ENCODE measurements at places on chromosomes 2 and 18. TPM values are rescaled to one million over a fixed set of nuclear protein-coding genes. Genes with fewer than 3 reads are reported as not detected.

The GKN2 gene
- not detected for total RNA-seq

The DSG1 gene
- total RNA-seq: not detected

The RGPD3 gene
- 0.29 TPM for total RNA-seq

The OBSL1 gene
- 38.8 TPM for total RNA-seq

The UPP2 gene
- total RNA-seq: not detected

The TMEM178A gene
- total RNA-seq: 2.8 TPM

The INPP4A gene
- total RNA-seq: 12.2 TPM

The ACMSD gene
- total RNA-seq: 0.29 TPM

The TNS1 gene
- 4.3 TPM for total RNA-seq

GRCh38 chr18:35912332-35912731 lies 60.1 kb upstream of the RMP24 start:
- DNase-seq: no peak

GRCh38 chr2:235504441-235505180 lies 10.8 kb downstream of the AGAP1 start:
- no peak for DNase-seq

DNA sequence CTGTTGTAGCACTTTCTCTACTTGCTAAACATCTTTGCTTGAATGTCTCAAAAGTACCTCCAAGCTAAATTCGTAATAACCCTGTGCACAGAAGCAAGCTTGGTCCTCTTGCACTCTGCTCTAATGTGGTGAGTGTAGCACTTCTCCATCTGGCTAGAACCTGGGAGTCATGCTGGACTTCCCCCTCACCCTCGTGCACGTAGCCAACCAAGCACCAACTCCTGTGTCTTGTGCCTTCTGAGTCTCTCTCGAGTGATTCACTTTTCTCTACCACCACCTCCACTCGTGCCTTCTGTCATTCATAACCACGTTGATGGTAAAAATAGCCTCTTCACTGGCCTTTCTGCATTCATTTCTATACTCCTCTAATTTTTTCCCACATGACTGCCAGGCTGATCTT lies 91.9 kb upstream of the KCNE4 start:
- DNase-seq: no peak

- DNase-seq: no peak
Observed at GRCh38 chr2:102809291-102810189, 47.7 kb downstream of the TMEM182 start.

DNA sequence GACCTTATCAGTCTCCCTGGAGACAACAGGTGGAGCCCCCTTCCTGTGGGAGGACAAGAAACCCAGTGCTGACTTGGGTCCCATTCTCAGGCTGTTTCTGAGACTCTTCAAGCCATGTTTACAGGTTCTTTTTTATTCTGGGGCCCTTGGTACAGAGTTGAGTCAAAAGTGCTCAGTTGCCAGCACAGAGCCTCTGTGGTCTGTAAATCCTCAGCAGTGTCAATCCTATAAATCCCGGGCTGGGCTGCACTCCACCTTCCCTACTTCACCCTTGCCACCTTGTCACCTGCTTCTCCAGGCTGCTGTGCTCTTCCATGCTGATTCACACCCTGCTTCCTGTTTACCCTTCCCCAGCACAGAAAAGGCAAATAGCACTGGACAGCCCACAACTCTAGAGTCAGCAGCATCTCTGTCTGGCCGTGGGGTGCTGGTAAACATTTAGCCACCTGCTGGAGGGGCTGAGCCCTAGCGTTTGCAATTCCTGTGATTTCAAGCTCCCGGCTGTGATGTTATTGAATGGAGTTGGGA lies 74.7 kb downstream of the TNFRSF11A start:
- DNase-seq: no peak

DNA sequence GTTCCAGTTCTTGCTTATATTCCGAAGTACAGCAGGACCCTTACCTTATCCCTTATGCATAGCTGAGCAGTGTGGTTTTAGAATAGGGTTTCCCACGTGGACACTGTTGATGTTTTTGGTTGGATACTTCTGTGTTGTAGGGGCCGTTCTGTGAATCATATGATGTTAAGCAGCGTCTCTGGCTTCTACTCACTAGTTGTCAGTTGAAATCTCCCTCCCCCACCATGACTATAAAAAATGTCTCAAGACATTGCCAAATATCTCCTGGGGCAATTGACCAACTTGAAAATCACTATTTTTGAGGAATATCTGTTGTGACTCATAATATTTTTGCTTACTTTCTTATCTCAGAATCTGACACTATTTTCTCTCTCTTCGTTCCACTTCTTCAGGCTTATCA lies 713.7 kb downstream of the TSN start:
- DNase-seq: no peak

DNA sequence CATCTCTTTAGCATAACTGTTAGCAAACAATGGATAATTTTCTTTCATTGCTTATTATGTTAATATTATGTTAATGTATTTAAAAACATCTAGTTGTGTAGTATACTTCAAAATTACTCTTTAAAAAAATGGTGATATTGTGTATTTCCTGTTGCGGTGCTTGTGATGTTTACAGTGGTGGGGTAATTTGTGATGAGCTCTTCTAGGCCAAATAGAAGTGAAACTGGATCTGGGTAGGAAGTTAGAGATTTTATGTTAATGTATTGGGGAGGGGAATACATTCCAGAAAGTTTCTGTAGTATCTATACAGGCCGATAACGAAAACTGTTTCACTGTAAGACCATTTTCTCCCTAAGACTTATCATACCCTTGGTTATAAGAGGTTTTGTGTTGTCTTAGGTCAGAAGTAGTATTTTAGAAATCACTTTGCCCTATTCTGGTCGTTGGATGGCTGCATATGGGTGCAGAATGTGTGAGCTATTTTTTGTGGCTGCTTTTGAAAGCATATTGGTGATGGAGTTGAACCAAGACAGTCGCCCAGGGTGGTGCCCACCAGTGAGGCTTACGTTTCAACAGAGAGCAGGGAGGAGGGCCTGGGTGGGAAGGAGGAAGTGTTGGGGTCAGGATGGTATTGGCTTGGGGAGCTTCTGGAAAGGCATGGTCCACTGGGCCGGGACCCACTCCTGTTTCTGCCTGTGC lies 5.8 kb downstream of the TSHZ1 start:
- DNase-seq: no peak
